ENCODE measurements at places on chromosomes 5 and 9.

DNA sequence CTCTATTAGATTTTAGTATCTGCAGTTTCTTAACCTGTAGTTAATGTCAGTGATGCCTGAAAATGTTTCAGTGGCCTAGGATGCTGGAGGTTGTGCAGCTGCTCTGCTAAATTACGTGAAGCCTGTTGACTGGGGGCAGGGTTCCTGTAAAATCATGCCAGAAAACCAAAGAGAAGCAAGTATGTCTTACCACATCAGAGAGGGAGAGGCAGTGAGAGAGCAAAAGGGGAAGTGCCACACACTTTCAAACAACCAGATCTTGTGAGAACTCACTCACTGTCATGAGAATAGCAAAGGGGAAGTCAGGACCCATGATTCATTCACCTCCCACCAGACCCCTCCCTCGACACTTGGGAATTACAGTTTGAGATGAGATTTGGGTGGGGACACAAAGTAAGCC is 83.9 kb upstream of the CYLC2 start:
- no peak overlapping the region for H3K27ac ChIP-seq
- H3K4me3 ChIP-seq: no peak overlapping the region
- H3K4me1 ChIP-seq: no peaks in the 10 kb centered on the region
- no peaks in the 10 kb centered on the region for H3K36me3 ChIP-seq

DNA sequence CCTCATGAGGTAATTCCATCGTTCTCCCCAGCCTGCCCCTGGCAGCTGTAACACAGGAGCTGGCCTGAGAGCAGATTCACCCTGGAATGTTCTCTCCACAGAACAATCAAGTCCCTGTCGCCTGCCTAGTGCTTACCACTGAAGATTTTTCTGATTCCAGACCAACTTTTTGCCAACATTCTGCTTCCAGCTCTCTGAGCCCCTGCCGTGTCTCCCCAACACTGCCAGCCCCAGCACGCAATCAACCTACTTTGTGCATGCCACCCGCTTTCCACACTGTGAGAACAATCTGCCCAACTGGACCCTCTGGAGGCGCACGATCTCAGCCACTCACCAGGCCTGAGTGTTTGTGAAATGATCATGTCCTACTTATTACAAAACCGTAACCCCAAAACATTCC is 62.6 kb downstream of the PSMB7 start:
- peaks cover 12% of the 10 kb centered on the region for H3K36me3 ChIP-seq
- no peaks in the 10 kb centered on the region for H3K27me3 ChIP-seq
- DNase-seq: no peak

DNA sequence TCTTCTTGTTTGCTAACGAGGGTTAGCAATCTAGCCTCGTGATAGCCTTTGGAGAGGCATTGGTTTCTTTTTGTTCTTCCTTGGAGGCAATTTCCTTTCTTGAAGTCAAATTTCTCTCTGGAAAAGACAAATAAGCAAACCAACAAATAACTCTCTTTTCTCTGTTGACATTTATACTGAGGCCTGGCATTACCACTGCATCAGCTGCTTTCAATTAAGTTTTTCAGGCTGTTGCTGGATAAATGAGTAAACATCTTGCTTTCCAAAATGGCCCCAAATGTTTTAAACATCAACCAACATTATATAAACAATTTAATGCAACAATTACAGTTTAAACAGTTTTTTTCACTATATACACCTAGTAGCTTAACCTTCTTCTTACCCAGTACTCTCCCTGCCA is 264.4 kb downstream of the HTR1A start:
- H3K4me1 ChIP-seq: no peaks in the 10 kb centered on the region
- no peak overlapping the region for H3K27ac ChIP-seq
- H3K27me3 ChIP-seq: no peaks in the 10 kb centered on the region
- no peak for DNase-seq
- no peak overlapping the region for H3K4me3 ChIP-seq

DNA sequence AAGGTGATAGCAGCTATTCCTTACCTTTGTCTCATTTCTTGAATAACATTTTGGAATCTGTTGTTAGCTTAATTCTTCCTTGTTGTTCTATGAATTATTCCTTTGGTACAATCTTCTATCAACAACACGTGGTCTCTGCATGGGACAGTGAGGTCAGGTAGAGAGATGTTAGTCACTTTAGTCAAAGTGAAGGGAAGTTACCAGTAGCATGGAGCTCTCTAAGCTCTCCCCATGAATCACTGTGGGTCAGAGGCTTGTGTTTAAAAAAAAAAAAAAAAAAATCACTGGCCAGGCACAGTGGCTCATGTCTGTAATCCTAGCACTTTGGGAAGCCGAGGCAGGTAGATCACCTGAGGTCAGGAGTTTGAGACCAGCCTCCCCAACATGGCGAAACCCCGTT is 116.0 kb downstream of the GOLPH3 start:
- no peak overlapping the region for H3K27ac ChIP-seq
- no peaks in the 10 kb centered on the region for H3K27me3 ChIP-seq
- H3K4me3 ChIP-seq: no peak overlapping the region
- DNase-seq: no peak
- H3K4me1 ChIP-seq: no peaks in the 10 kb centered on the region

GRCh38 chr9:126419475-126419874 is 92.8 kb downstream of the MVB12B start:
- H3K4me3 ChIP-seq: no peak overlapping the region
- no peaks in the 10 kb centered on the region for H3K4me1 ChIP-seq
- H3K27me3 ChIP-seq: no peaks in the 10 kb centered on the region
- no peaks in the 10 kb centered on the region for H3K36me3 ChIP-seq
- H3K27ac ChIP-seq: no peak overlapping the region

Data from Caco-2 (cell line).